ENCODE measurements at places on chromosomes 12 and 14.

- DNase-seq, result no peak
Measured at GRCh38 chr14:71549421-71550050, 382.7 kb upstream of the RGS6 start.

GRCh38 chr12:94100211-94100627 lies 48.2 kb upstream of the PLXNC1 start:
- no peak for DNase-seq

- no peak for DNase-seq
Measured at GRCh38 chr14:61174987-61175386, 106.2 kb downstream of the TMEM30B start.

DNA sequence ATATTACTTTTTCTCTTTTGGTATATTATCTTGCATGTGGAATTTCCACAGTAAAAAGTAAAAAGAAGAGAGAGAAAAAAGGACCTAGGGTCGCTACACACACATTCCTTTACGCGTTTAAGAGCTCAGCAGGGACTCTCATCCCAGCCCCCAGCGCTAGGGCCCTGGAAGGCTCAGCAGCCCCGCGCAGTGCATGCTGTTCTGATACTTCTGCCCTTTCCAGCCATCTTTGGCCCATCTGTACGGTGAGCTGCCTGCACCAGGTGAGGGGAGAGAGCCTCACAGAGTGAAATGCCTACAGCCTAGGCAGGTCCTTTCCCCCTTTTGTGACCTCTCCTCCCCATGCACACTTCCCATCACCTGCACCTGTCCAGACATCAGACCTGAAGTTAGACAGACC lies 1.6 kb upstream of the LTBR start:
- DNase-seq, result no peak

DNA sequence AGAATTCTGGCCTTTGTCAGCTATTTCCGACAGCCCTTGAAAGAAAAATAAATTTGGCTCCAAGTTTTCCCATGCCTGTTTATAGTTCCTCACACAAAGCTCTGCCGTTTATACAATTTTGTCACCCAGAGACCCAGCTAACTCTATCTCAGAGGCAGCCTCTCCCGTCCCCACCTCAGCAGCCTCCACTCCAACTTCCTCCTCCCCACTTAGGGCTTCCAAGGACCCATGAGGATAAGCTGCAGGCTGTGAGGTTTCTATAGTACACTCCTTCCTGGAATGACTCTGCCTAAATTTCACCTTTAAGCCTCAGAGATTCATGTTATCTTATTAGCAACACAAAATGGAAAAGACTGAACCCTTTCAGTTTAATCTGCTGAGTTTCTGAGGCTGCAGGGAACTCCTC lies 71.8 kb downstream of the TTC9 start:
- no peak for DNase-seq
